ENCODE measurements at places on chromosomes 4 and X. TPM values are rescaled to one million over a fixed set of nuclear protein-coding genes. Genes with fewer than 3 reads are reported as not detected.

DNA sequence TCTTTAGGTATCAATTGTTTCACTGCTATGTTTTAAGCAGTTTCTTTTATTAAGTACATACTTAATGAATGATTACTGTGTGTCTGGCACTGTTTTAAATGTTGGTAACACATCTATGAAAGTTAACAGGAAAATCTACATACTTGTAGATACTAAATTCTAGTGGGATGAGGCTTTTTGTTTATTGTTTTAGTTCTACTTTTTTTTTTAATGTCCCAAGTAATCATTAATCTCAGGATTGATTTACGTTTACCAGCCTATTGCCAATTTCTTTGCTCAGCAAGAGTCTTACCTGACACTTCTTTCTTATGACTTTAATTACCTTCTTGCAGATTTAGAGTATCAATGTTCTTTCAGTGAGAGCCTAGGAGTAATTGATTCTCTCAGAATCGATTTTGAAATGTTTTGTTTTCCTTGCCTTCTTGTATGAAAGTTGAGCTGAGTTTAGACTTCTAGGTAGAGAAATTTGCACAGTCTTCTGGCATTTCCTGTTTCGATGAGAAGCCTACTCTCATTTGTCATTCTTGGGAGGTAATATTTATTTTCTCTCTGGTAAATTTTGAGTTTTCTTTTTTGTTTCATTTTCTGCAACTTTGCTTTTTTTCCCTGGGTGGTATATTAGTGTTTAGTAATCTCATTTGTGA, 235.2 kb upstream of the ANKRD50 start:
- DNase-seq: no peak

- no peak for DNase-seq
Observed at GRCh38 chrX:152020888-152021287, 46.4 kb upstream of the GABRE start.

The RNF150 gene
- 14.6 TPM for polyA plus RNA-seq

The GJB1 gene
- 3.2 TPM for polyA plus RNA-seq

- DNase-seq: no peak
Observed at GRCh38 chr4:163649557-163650091, 155.1 kb downstream of the TMA16 start.

GRCh38 chr4:6967846-6968340, 58.3 kb downstream of the TBC1D14 start:
- no peak for DNase-seq

DNA sequence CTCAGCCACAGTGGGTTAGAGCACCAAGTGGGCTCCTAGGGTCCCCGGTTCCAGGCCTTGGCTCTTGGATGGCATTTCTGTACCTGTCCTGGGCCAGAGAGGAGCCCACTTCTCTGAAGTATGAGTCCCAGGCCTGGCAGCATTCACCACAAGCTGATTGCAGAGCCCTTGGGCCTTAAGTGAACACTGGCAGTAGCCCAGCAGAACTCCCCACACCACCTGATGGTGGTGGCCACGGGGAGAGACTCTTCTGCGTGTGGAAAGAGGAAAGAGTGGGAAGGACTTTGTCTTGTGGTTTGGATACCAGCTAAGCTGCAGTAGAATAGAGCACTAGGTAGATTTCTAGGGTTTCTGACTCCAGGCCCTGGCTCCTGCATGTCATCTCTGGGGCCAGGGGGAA, 104.8 kb downstream of the DLG3 start:
- no peak for DNase-seq

GRCh38 chr4:39641451-39641850, 2.8 kb upstream of the SMIM14 start:
- DNase-seq: no peak

The PROM1 gene
- 18.6 TPM for polyA plus RNA-seq

- DNase-seq: no peak
Observed at GRCh38 chr4:78923464-78924312, 15.6 kb downstream of the PAQR3 start.

DNA sequence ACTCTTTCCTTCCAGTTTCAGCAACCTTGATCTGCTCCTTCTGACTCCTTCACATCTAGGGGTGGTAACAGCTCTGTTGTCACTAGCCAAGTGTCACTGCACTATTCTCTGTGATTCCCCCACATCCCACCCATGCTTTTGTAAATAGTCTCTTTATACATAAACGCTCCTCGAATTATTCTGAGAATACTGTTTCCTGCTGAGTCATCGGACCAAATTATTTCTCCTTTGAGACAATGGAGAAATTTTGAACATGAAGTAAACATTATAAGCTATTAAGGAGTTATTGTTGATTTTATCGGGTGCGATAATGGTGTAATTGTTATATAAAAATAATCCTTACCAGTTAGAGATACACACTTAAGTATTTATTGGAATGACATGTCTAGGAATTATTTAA, 245.1 kb upstream of the RPS6KA3 start:
- no peak for DNase-seq

DNA sequence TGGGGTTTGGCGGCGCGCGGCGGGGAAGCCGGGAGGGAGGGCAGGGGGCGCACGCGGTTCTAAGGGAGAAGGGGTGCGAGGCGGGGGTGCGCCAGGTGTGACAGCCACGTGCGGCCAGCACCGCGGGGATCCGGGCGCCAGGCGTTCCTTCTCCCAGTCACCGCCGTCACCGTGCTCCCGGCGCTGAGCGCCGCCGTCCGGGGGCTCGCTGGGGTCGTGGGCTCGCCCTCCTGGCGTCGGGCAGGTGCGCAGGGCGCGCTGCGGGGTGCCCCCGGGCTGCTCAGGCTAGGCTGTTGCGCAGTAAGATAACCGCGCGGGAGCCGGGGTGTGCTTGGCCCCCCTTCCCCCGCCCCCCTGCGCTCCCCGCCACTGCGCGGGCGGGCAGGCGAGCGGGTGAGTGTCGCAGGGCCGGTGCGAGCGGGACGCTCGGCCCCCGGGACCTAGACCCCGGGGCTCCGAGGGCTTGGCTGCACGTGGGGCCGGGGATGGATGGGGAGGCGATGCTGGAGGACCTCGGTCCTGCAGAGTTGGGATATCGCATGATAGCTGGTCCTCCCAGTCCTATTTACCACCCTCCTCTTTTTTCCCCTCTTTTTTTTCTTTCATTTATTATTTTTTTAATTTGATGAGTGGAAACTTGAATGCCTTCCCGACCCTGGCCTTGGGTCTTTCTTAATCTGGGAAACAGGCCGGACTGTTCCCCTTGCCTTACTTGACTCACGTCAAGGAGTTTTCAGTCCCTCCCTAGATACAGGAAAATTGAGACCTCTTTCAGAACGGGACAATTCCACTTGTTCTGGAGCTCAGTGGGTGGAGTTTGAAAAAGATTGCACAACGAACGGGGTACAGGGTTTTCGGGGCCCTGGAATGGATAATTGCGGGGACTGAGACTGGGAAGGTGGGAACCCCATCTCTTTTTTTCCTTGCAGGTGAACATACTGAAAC, 797 bp downstream of the TXLNG start:
- peak; percentile 10 for DNase-seq

The NRK gene
- polyA plus RNA-seq: 4.6 TPM

All from left lung (tissue), 14 donors.